SK-N-SH (cell line): ENCODE measurements at places on chromosomes 13 and 19.

DNA sequence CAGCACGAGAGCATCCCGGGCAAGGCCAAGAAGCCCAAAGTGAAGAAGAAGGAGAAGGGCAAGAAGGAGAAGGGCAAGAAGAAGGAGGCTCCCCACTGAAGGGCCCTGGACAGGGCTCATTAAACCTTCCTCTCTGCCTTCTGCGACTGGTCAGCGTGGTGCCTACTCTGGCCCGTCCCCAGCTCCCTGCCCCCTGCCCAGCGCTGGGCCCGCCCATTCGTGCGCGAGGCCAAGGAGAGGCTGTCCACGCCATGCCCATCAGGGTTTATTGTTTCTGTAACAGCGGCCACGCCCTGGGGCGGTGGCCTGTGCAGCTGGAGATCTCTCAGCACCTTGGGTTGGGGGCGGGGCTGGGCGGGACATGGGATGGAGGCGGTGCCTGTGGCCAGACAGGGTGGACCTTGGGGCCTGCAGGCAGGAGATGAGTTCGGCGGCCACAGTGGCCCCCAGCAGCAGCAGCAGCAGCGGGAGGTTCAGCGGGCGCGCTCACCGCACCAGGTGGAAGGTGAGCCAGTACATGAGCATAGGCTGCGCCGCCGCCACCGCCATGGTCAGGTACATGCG is 897 bp downstream of the C19orf33 start:
- H3K27me3 ChIP-seq, result no peaks in the 10 kb centered on the region
- DNase-seq, result peak; percentile 58
- H3K36me3 ChIP-seq, result no peaks in the 10 kb centered on the region

GRCh38 chr13:112333756-112334543 is 42.2 kb upstream of the SPACA7 start:
- H3K36me3 ChIP-seq, result no peaks in the 10 kb centered on the region
- no peak overlapping the region for H3K4me3 ChIP-seq
- H3K27ac ChIP-seq, result no peak overlapping the region

DNA sequence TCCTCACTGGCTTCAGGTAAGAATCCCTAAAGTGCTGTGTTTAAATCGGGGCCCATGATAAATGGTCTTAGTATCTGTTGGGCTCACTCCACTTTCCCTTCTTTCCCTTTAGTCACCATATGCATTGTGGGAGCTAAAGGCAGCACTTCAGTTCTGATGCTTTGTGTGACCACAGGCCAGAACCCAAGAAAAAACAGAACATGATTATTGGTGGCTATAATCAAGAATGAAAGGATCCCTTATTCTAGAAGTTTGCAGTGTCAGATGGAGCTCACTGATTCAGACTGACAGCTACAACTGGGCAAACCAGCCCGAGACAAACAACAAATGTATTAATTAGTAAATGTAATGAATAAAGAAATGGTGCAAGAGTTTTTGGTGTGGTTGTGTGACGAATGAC is 57.3 kb upstream of the POMP start:
- H3K4me1 ChIP-seq, result no peaks in the 10 kb centered on the region
- H3K27ac ChIP-seq, result no peak overlapping the region
- no peak overlapping the region for H3K4me3 ChIP-seq
- H3K27me3 ChIP-seq, result no peaks in the 10 kb centered on the region; the same call in 1 of the 2 replicates

DNA sequence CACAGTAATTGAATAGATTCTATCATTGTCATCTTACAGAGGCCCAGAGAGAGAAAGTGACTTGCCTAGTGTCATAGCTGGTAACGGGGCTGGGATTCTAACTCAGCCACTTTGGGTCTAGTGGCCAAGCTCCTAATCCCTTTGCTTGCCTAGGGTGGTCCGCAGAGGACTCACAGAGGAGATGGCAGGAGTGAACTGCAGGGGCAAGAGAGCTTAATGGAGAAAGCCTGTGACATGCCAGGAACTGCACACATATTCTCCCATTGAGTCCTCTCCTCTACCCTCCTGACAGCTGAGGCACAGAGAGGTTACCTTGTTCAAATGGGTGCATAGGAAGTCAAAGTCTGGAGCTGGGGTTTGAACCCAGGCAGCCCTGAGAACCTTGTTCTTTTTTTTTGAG is 2.7 kb downstream of the LSR start:
- DNase-seq, result no peak
- no peaks in the 10 kb centered on the region for H3K36me3 ChIP-seq
- H3K4me1 ChIP-seq, result no peaks in the 10 kb centered on the region
- peaks cover 49% of the 10 kb centered on the region for H3K27me3 ChIP-seq

DNA sequence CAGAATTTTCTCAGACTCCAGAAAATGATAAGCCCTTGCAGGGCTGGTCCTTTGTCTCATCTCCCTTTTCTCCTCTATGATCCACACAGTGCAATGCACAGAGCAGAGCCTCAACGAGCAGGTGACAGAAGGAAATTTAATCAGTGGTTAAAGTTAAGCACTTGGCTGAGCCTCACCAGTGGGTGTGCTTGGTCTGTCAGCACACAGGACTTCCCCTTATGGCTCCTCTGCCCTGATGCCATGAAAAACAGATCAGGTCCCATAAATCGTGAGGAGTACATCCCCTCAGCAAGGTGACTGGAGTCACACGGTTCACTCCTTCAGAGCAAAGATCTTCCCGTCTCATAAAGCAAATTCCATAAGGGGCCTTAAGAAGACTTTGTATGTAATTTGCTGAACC is 818.2 kb downstream of the UQCRFS1 start:
- DNase-seq, result no peak
- H3K27me3 ChIP-seq, result 0 out of 2 replicates have a peak, but pooled peaks cover 8% of the 10 kb centered on the region
- H3K36me3 ChIP-seq, result no peaks in the 10 kb centered on the region
- no peak overlapping the region for H3K4me3 ChIP-seq
- no peaks in the 10 kb centered on the region for H3K4me1 ChIP-seq

DNA sequence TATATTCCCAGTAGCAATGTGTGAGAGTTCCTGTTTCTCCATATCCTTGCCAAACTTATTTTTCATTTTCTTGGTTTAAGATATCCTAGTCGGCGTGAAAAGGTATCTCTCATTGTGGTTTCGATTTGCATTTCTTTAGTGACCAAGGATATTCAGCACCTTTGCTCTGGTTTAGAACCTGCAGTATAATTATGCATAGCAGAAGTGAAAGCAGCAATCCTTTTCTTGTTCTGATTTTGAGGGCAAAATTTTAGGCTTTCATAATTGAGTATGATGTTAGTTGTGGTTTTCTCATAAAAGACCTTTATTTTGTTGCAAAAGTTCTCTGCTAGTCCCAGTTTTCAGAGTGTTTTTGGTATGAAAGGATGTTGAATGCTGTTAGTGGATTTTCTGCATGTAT is 491.0 kb downstream of the FGF9 start:
- no peak overlapping the region; the same call in 1 of the 2 replicates for H3K4me3 ChIP-seq
- H3K27ac ChIP-seq, result no peak overlapping the region
- H3K27me3 ChIP-seq, result no peaks in the 10 kb centered on the region
- no peak for DNase-seq
- H3K36me3 ChIP-seq, result no peaks in the 10 kb centered on the region

GRCh38 chr13:54165581-54166215 is 1137.1 kb downstream of the OLFM4 start:
- H3K36me3 ChIP-seq, result no peaks in the 10 kb centered on the region
- H3K27me3 ChIP-seq, result no peaks in the 10 kb centered on the region
- no peak overlapping the region for H3K4me3 ChIP-seq

DNA sequence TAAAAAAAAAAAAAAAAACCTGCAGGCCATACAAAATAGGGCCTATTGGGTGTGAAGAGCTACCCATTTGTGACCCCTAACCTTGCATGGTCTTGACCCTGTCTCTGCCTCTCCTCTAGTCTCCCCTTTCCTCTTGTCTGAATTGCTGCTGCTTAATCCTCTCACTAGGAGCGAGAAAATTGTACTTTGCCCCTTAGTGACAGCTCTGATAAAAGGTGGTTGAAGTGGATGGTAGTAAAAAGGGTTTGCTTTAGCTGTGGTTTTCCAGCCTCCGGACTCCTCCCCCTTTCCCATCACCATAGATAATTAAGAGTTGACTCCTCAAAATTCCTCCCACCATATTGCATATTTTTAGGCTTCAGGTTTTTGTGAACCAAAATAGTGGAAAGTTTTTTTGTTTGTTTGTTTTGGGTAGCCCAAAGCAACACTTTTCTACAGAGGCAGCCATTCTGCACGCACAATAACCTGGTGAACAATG is 23.5 kb downstream of the ACTN4 start:
- H3K27me3 ChIP-seq, result no peaks in the 10 kb centered on the region
- H3K4me1 ChIP-seq, result peaks cover 22% of the 10 kb centered on the region
- H3K27ac ChIP-seq, result peak overlapping the region; percentile 86; the same call in 1 of the 2 replicates
- peaks cover 14% of the 10 kb centered on the region for H3K36me3 ChIP-seq
- no peak overlapping the region for H3K4me3 ChIP-seq

DNA sequence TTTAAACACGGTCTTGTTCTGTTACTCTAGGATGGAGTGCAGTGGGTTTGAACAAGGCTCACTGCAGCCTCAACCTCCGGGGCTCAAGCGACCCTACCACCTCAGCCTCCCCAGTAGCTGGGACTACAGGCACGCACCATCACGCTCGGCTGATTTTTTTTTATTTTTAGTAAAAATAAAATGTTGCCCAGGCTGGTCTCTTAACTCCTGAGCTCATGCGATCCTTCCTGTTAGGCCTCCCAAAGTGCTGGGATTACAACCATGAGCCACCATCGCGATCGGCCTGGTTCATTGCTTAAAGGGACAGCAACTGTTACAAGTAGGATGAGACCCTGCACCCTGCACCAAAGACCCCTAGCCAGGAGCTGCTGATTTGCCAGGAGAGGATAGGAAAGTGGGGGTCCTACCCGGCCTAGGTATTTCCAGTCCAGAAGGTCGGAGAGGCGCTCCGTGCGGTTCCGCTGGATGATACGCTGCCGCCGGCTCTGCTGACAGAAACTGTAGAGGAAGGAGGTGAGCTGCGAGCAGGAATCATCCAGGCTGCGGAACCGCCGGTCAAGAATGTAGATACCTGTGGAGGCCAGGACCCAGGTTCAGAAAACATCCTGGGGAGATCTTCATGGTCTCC is 5.1 kb downstream of the FTL start:
- DNase-seq, result no peak
- H3K4me1 ChIP-seq, result no peaks in the 10 kb centered on the region; the same call in 1 of the 2 replicates
- H3K36me3 ChIP-seq, result peaks cover 40% of the 10 kb centered on the region
- no peak overlapping the region for H3K27ac ChIP-seq

GRCh38 chr13:24365191-24365590 is 55.8 kb downstream of the C1QTNF9 start:
- no peaks in the 10 kb centered on the region for H3K36me3 ChIP-seq
- no peaks in the 10 kb centered on the region for H3K4me1 ChIP-seq
- DNase-seq, result no peak
- no peak overlapping the region for H3K27ac ChIP-seq

- H3K4me1 ChIP-seq, result no peaks in the 10 kb centered on the region
- DNase-seq, result no peak
- no peaks in the 10 kb centered on the region for H3K27me3 ChIP-seq
- H3K4me3 ChIP-seq, result no peak overlapping the region
Measured at GRCh38 chr13:99750951-99751350, 220.6 kb downstream of the ZIC5 start.

- H3K27me3 ChIP-seq, result peaks cover 5% of the 10 kb centered on the region; the same call in 1 of the 2 replicates
- no peak overlapping the region for H3K4me3 ChIP-seq
- no peak for DNase-seq
- no peak overlapping the region for H3K27ac ChIP-seq
- H3K36me3 ChIP-seq, result no peaks in the 10 kb centered on the region
- no peaks in the 10 kb centered on the region for H3K4me1 ChIP-seq
Measured at GRCh38 chr19:39509233-39509632, 5.7 kb upstream of the SELENOV start.

DNA sequence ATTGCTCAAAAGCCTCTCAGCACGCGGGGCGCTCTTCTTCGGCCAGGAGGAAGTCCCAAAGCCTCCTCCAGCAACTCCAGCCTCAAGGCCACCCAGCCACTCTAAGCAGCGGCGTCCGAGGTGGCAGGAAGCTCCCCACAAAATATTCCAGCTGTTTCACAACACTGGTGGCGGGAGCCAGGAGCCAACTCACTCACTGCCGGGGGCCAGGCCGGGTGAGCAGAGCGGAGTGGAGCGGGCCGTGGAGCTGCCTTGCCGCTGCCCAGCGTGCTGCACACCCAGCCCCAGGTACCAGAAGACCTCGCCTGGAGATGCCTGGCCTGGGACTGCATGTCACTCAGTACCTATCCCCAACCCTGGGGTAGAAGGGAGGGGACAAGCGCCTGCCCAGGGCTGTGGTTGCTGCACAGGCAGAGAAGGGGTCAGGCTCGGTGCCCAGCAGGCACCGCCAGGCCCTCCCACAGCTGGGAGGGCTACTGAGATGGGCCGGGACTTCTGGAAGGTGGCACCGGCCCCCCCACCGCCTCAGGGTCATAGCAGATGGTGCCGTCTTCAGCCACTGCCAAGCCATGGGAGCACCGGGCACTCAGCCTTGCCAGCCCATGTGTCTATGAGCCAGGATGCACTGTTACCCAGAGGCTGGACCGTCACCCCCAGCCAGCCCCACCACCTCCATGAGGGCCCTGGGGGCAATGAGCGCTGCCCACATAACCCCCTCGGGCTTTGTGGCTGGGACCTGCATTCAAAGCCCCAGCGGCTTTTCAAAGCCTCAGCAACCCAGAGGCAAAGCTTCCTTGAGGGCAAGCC is 59.2 kb downstream of the MLLT1 start:
- no peaks in the 10 kb centered on the region for H3K4me1 ChIP-seq
- H3K27me3 ChIP-seq, result no peaks in the 10 kb centered on the region
- H3K36me3 ChIP-seq, result no peaks in the 10 kb centered on the region
- no peak overlapping the region for H3K4me3 ChIP-seq

DNA sequence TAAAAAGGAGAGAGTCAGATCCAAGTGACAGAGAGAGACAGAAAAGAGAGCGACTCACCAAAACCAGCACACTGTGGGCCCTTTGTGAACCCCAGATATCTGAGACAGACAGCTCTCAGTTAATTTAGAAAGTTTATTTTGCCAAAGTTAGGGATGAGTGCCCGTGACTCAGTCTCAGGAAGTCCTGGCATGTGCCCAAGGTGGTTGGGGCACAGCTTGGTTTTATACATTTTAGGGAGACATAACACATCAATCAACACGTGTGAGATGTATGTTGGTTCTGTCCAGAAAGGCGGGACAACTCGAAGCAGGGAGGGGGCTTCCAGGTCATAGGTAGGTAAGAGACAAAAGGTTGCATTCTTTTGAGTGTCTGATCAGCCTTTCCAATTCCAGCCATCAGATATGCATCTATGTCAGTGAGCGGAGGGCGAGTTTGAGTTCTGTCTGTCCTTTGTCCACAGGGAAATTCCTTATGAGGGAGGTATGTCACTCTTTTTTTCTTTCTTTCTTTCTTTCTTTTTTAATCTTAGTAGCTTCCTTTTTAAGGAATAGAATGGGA is 37.2 kb upstream of the ATP11A start:
- no peak overlapping the region for H3K4me3 ChIP-seq
- H3K27me3 ChIP-seq, result no peaks in the 10 kb centered on the region; the same call in 1 of the 2 replicates
- H3K27ac ChIP-seq, result no peak overlapping the region

GRCh38 chr19:5387472-5387871 is 46.9 kb upstream of the PTPRS start:
- no peak for DNase-seq
- no peak overlapping the region for H3K4me3 ChIP-seq
- peaks cover 2% of the 10 kb centered on the region; the same call in 1 of the 2 replicates for H3K27me3 ChIP-seq
- H3K4me1 ChIP-seq, result peaks cover 3% of the 10 kb centered on the region; the same call in 1 of the 2 replicates
- H3K27ac ChIP-seq, result no peak overlapping the region
